ENCODE measurements at places on chromosomes 7 and 10.

DNA sequence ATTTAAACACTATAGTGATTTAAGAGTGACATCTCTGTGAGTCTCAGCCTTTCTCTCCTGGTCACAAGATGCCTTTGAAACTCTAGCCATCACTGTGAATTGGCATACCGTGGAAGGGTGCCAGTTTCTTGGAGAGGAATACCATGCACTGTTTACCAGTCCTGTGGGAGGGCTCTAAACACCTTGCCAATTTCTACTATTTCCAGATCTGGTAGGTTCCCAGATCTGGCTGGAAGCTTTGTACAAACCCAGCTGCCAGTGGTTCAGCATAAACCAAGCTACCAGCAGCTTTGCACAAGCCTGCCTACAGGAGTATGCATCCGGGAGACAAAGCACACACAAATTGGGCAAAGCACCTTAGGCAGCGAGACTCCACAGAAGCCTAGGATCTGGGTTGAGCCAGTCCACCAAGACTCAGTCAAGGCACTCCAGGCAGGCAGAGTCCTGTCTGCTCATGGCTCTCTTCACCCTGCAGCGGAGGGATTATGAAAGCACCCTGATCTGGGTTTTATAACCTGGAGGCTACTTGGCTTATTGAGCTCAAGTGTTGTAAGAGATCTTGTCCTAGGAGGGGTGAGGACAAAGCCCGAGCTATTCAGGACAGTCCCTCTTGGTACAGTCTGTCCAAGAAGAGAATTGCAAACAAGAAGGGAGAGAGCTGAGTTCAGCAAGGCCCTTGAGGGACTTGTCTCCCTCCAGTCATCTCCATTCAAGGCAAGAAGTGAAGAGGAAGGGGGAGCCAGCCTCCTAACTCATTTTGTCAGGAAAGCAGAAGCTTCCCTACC, 23.6 kb downstream of the MCM10 start:
- no peak for ATAC-seq

- ATAC-seq: no peak
Measured at GRCh38 chr10:109820620-109821405, 102.5 kb downstream of the XPNPEP1 start.

GRCh38 chr7:27091941-27092818, 3.6 kb downstream of the HOXA1 start:
- no peak for ATAC-seq

GRCh38 chr7:15481132-15481531, 80.7 kb downstream of the AGMO start:
- ATAC-seq: no peak
